Ovary (tissue), 10 donors: ENCODE measurements at places on chromosomes 16 and 17. TPM values are rescaled to one million over a fixed set of nuclear protein-coding genes. Genes with fewer than 3 reads are reported as not detected.

Gene GRIN2A
- 0.72 TPM for polyA plus RNA-seq

Gene SCPEP1
- polyA plus RNA-seq = 69.5 TPM

DNA sequence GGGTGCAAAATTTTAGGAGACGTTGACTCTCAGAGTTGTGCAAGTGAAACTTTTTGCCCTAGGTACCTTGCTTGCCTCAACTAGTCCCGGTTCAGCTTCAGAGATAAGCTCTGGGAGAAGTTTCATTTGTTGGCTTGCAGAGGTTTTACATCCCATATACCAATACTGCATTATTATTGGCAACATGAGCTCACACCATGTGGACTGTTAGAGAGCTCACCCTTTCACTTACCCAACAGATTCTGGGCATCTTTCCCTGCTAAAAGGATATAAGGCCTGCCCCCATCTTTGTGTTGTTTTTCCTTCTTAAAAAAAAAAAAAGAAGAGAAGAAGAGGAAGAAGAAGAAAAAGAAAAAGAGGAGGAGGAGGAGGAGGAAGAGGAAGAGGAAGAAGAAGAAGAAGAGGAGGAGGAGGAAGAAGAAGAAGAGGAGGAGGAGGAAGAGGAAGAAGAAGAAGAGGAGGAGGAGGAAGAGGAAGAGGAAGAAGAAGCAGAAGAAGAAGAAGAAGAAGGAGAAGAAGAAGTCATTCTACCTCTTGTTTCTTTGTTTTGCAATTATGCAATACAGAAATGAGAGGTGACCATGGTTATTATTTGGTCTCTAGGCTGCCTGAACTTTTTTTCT lies 292.6 kb upstream of the IRX3 start:
- DNase-seq = no peak

GRCh38 chr17:10217916-10218315 lies 19.5 kb upstream of the GAS7 start:
- no peak for DNase-seq

DNA sequence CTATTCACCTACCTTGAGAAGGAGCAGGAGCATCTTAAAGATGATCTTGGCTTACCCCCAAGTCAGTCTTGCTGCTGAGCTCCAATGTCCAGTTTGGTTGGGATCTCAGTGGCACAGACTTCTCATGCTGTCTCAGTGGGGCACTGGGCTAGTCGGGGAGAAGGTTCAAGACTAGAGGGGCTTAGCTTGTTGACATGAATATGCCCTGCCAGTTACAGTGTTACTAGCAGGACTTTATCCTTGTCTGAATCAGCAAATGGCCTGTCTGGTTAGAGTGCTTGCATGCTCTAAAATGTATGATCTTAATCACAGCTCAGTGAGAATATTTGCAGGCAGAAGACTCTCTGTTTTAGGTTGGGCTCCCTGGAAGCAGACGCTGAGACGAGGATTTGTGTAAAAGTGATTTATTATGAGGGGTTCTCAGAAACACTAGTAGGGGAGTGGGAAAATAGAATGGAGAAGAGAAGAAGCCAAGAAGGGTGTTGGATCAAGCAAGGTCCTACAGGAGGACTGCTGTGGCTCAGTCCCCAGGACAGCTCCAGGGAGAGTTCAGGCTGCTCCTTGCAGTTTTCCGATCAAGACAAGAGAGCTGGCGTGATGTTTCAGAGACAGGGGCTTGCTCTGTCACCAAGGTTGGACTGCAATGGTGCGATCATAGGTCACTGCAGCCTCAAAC lies 150.4 kb upstream of the HS3ST2 start:
- DNase-seq = no peak

DNA sequence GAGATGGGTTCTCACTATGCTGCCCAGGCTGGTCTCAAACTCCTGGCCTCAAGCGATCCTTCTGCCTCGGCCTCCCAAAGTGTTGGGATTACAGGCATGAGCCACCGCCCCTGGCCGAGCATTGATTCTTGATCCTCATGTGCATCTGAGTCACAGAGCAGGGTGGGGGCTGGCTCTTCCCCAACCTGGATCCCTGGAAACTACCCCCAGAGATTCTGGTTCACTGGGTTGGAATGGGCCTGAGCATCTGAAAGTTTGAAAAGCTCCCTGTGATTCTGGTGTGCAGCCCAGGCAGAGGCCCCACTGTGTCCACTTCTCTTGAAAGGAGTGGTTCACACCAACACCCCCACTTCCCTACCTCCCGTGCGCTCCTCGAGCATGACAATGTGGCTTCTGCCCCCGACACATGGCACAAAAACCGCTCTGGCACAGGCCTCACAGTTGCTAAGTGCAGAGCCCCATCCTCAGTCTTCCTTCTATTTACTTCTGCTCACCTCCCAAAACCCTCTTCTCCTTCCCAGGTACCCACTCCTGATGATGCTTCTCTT lies 4.6 kb downstream of the QPRT start:
- DNase-seq = no peak
